ENCODE measurements at places on chromosomes 2 and 18.

GRCh38 chr2:217353591-217353990 lies 493.7 kb upstream of the TNP1 start:
- DNase-seq: no peak

DNA sequence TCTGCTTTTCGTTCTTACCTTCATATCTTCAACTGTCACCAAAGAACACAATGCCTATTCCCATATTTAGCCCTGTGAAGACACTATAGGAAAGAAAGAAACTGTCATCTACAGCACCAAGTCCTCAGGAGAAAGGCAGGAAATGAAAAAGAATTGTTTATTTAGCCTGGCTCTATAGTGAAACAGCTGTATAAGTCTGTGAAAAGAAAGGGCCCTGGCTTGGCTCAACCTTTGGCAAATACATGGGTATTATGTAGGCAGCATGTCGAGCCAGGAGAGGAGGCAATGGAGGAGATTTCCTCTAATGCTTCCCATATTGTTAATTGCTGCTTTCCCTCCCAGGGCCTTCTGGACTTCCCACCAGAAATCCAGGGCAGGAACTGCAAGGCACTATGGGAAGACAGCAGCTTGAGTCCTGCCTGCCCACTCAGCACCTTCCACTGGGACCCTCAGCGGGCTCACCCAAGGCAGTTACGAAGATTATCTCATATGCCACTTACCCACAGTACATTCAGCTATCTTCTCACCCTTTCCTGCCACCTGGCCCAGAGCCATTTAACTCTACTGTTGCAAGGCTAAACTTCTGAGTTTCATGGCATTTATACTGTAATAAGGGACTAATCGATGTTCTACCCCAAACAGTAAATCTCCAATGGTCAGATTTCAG lies 30.1 kb downstream of the SLC8A1 start:
- DNase-seq: no peak

GRCh38 chr2:43251171-43251731 lies 24.8 kb upstream of the ZFP36L2 start:
- DNase-seq: no peak

- no peak for DNase-seq
Measured at GRCh38 chr2:106165561-106165960, 28.5 kb downstream of the UXS1 start.

DNA sequence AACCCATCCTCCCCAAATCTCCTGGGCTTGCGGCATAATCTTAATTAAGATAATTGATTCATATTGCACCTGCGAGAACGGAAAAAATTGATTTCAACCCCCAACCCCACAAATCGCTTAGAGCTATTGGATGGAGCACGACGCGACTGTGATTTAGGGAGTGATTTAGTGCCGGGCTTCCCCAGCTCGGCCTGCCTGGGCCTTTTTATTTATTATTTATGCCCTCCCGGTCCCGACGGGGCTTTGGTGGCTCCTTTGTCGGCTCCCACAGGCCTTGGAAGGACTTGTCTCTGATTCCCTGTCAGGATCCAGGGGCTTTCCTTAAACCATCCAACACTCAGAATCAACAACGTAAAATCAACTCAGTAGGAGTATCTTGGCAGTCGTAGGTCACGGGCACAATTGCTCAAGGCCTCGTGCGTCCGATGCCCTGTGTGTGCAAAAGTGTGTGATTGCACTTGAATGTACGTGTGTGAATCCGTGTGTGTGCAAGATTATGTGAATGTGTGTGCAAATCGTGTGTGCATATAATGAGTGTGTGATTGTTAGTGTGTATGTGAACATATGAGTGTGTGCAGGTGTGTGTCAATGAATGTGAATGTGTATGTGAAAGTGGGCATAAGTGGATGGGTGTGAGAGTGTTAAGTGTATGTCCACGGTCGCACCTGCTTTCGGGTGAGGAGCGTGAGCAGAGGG lies 4.3 kb upstream of the NEUROD1 start:
- no peak for DNase-seq

GRCh38 chr2:11852526-11853196 lies 106.2 kb downstream of the LPIN1 start:
- no peak for DNase-seq

DNA sequence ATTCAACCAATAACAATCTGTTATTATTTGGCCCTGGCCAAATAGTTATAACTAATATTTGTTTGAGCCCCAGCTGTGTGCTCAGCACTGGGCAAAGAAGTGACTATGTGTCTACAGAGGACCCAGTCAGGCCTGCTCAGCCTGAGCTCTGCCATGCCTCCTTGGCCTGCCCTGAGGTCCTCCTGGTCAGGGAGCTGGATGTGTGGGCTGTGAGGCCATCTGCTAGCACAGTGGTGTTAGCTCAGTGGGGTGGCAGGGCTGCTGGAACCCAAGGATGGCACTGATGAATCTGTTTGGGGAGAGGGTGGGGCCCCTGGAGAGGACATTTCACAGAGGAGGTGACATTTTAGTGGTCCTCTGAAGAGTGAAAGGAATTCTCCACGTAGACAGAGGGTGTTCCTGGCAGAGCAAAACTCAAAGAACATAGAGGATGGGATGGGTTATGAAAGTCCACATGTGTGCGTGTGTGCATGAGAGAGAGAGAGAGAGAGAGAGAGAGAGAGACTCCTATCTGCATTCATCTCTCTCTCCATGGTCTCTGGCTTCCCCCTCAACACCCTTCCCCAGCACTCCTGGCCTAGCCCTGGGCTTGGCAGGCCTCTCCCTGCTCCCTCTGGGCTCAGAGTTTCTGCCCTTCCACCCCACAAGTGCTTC lies 21.2 kb upstream of the ATOH8 start:
- no peak for DNase-seq

GRCh38 chr2:40471866-40472265 lies 20.0 kb upstream of the SLC8A1 start:
- DNase-seq: no peak

GRCh38 chr2:147845411-147845971 lies 662 bp downstream of the ACVR2A start:
- no peak for DNase-seq

GRCh38 chr18:4017480-4017879 lies 437.6 kb downstream of the DLGAP1 start:
- no peak for DNase-seq

DNA sequence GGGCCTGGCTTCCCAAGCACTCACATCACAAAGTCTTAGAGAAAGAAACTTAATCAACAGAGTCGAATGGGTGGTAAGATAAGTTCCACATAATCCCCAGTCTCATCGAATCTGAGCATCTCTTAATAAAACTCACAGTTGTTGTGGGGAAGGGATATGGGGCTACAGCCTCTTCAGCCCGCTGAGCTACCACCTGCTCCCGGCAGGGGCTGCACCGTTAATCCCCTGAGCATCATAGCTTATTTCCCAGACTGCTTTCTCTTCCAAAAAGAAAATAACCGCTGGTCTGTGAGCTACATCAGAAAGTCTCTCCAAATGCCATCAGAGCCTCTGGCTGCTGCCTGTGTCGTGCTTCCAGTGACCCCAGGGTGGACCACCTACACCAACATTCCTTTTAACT lies 139.4 kb upstream of the CELF4 start:
- no peak for DNase-seq

GRCh38 chr2:12769492-12770105 lies 52.9 kb downstream of the TRIB2 start:
- no peak for DNase-seq

- DNase-seq: no peak
Measured at GRCh38 chr2:159856760-159857159, 58.8 kb upstream of the CD302 start.

DNA sequence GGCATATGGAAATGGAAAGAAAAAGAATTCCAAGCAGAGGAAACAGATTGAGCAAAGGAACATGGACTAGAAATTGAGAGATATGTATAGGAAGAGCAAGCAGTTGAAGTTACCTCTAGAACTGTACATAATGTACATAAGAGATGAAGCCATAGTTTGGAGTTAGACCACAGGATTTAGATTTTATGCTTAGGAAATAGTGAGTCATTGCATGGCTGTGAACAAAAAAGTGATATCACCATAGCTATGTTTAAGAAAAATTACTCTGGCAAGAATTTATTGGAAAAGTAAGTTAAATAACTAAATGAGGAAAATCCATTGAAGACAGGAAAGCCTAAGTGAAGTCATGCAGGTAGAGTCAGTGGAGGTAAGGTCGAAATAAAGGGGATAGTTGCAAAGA lies 99.4 kb upstream of the GALNT5 start:
- no peak for DNase-seq

- DNase-seq: no peak
Measured at GRCh38 chr18:79988071-79988450, 302 bp downstream of the TXNL4A start.

DNA sequence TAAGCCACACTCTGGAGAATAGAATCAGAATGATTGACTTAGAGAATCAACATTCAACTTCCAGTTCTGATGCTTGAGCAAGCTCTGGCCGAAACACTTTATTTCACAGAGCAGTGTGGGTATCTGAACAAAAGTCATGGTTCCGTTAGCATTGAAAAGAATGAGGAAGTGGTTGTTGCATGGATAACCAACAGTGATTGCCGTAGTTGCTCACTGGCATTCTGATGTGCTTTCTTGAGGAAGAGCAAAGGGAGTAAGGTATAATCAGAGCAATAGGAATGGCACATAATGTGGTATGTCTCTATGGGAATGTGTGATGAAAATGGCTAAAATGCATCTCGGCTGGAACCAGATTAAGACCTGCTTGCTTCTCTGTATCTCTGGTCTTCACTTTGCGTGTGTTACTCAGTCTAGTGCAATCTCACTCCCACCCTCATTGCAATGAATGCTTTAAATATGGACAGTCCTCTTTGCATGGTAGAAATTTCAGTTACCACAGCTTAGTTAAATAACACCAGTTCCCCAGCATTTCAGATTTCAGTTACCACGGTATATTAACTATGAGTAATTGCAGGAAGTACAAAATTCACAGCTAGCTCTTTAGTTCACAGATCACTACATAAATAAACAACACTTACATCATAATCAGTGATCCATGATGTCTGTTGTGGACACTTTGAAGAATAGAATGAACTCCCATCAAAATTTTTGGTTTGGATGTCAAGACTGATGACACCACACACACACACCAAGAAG lies 7.8 kb upstream of the RAB12 start:
- no peak for DNase-seq

GRCh38 chr2:216517447-216518225 lies 19.0 kb downstream of the RPL37A start:
- no peak for DNase-seq

DNA sequence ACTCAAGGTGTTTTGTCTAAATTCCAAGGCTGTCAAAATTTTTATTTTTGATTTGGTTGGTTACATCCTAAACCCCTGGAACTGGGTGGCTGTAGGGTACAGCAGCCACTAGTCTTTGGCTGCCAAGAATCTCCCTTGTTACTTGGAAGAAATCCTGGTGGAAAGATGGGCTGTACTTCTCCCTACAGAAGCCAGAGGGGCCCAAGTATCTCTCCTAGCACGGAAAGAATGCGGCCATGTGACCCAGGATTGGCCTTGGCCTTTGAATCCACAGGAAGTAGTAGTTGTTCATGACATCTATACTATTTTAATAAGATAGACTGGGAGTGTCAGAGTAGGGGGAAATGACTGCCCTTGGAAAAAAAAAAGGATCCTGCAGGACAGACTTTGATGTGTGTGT lies 54.4 kb upstream of the MYO3B start:
- DNase-seq: no peak

DNA sequence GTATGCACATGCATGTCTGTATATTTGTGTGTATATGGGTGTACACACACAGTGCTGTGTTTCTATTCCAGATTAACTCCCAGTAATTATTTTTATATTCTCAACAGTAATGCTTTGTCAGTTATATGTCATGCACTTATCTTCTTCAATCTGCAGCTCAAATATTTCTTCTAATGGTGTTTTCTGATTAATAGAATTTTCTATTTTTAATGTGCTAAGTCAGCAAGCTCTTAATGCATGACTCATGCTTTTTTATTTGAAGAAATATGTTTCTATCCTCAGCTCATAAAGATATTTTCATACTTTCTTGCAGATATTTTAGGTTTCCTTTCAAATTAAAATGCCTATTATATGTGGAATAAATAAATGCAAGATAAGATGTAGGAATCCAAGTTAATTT lies 59.7 kb upstream of the TMEM18 start:
- DNase-seq: no peak

GRCh38 chr18:57121542-57122112 lies 25.3 kb upstream of the BOD1L2 start:
- no peak for DNase-seq

- DNase-seq: no peak
Measured at GRCh38 chr2:240701736-240702639, 10.3 kb downstream of the AQP12A start.

- DNase-seq: no peak
Measured at GRCh38 chr18:8106603-8107002, 502.6 kb upstream of the RAB12 start.

DNA sequence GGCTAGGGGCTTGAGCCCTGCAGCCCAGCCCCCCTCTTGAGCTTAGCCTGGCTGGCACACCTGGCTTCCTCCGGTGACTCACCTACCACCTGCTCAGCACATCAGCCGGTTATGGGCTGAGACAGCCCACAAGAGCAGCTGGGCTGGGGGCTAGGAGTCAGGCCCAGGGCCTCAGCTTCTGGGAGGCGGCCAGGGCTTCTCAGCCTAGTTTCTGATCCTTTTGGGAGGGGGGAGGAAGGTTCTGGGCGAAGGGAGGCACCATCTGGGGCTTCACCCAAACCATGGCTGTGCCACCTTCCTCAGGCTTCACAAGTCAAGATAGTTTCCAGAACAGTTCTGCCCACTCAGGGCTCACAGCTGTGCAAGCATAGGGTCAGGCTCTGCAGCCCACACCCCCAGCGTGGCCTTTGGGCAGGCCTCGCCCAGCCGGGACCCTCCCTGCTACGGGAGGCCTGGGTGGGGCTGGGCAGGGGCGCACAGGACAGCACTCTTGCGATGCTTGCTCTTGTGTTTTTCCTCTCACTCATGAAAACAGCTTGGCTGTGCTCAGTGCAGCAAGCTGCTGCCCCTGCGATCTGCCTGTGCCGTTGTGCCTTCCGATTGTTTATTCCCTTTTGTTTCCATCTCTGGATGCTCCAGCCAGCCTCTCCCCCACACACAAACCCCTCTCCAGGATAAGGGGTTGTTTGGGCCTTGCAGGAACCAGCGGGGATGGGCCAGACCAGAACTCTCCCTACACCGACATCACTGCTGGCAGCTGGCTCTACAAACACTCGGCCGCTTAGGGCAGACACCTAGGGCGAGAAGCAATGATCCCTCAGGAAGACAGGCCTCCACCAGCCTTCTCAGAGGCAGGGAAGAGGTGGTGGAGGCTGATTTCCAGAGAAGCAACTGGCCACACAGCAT lies 26.1 kb upstream of the SEMA4C start:
- no peak for DNase-seq

Measured in GOT3 (cell line).